T-helper 2 cell treated with Interferon-gamma antibody and Interleukin-4, amounts not matched to agents 5 μg/mL and 100 μg/mL, for 36 hours (primary cell): ENCODE measurements at places on chromosomes 13 and 19.

GRCh38 chr19:42488783-42489521 lies 39.3 kb downstream of the CEACAM1 start:
- DNase-seq: no peak
- H3K27me3 ChIP-seq: no peaks in the 10 kb centered on the region
- H3K36me3 ChIP-seq: no peaks in the 10 kb centered on the region
- H3K4me1 ChIP-seq: peaks cover 20% of the 10 kb centered on the region

DNA sequence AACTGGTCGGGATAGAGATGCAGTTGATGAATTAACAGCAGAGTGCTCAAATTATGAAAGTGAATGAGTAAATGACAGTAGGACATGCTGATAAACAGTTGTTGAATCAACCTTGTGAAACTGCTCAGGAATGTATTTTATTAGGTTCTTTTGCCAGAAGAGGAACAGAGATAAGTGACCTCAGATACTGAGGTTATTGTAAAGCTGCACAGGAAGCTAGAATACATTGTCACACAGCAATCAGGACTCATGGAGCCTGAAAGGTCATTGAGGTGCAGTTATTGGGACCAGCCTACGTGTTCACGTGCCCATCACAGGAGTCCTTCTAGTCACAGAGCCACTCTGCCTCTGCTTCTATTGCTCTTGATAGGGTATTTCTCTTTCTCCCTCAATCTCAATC lies 47.5 kb upstream of the MED4 start:
- no peak overlapping the region for H3K27ac ChIP-seq
- DNase-seq: no peak
- no peaks in the 10 kb centered on the region for H3K36me3 ChIP-seq
- no peak overlapping the region for H3K4me3 ChIP-seq
- H3K4me1 ChIP-seq: peaks cover 2% of the 10 kb centered on the region

DNA sequence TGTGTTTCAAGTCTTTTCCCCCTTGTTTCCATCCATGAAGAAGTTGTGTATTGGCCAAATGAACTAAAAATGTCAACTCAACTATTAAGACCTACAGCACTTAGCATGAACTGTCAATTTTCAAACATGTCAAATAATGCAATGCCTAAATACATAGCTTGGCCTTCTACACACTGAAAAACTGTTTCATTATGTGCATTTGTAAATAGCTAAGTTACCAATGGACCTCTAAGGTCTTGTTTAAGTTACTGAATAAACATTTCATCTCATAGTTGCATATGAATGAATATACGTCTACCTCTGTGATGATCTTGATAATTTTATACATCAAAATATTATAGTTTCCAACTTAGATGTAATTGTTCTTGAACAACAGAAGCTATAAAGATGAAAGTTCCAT lies 744.5 kb downstream of the EFNB2 start:
- no peak for DNase-seq
- H3K36me3 ChIP-seq: no peaks in the 10 kb centered on the region
- no peaks in the 10 kb centered on the region for H3K27me3 ChIP-seq

DNA sequence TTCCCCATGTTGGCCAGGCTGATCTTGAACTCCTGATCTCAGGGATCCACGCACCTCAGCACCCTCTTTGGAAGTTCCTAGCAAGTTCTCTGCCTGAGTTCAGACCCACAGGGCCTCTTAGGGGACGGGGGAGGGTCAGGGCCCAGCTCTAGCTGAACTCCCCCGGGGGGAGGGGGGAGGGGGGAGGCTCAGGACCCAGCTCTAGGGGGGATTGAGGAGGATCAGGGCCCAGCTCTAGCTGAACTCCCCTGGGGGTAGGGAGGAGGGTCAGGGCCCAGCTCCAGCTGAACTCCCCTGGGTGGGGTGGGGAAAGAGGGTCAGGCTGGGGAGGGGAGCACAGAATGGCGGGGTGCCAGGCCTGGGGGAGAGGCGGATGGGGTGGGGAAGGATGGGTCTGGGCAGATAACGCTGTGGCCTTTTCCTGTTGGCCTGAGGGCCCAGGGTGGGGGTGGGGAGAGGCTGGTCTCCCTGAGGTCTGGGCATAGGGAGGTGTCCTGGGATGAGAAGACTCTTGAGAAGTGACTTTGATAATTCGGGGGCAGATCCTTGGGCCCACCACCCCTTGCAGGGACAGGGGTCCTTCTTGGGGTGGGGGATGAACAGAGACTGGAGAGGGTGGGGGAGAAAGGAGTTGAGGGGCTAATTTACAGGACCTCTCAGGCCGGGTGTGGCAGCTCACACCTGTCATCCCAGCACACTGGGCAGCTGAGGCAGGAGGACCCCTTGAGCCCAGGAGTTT lies 5.5 kb upstream of the PTBP1 start:
- H3K27ac ChIP-seq: no peak overlapping the region
- H3K27me3 ChIP-seq: peaks cover 3% of the 10 kb centered on the region
- DNase-seq: no peak
- H3K4me3 ChIP-seq: no peak overlapping the region
